ENCODE measurements at places on chromosomes 11 and 22. TPM values are rescaled to one million over a fixed set of nuclear protein-coding genes. Genes with fewer than 3 reads are reported as not detected.
A peak's percentile ranks its signal among the peaks of the same experiment; 100 is the strongest.

DNA sequence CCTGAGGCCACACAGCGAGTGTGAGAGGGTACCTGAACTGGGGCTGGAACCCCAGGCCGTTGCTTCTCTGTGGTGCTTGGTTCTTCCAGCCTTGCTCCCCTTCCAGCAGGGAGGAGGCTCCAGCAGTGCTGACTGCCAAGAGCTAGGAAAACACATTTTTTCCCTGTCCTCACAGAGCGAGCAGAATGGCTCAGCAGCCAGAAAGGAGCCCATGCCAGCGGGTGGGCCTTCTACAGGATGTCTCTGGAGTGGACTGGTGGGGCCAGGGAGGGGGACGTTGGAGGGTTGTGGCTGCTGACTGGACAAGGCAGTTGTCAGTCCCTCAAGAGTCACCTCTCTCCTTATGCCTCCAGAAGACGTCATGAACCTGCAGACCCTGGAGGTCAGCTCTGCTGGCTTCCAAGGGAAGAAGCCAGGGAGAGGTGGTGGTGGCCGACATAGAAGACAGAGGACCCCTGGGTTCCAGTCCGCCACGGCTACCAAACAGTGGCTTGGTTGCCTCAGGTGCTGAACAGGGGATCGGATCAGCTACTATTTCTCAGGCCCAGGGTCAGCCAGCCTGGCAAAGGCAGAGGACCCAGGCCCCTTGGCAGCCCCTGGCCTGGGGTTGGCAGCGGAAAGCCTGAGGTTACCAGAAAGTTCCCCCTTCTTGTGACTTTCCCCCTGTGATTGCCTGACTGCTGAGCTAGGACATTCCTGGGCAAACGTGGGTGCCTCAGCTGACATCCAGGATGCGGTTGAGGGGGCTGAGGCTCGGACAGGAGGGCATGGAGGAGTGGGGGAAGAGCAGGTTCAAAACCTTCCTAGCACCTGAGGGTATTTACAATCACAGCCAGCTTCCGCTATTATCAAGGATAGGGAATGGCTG lies 3.7 kb downstream of the MAFF start:
- DNase-seq = no peak

GRCh38 chr22:23898006-23898974 lies 4.1 kb downstream of the MIF start:
- DNase-seq = peak; percentile 66

GRCh38 chr11:12274056-12274455 lies 103.3 kb upstream of the PARVA start:
- DNase-seq = peak; percentile 5

GRCh38 chr11:120197251-120197891 lies 13.5 kb upstream of the OAF start:
- peak; percentile 22 for DNase-seq

RELA gene
- total RNA-seq = 37.1 TPM

GRCh38 chr22:22031183-22031945 lies 48.8 kb upstream of the TOP3B start:
- no peak for DNase-seq

- DNase-seq = peak; percentile 79
Observed at GRCh38 chr11:3153291-3153861, 11.7 kb downstream of the OSBPL5 start.

TSPAN18 gene
- total RNA-seq = 1.8 TPM

PRR33 gene
- total RNA-seq = 1.4 TPM

GRCh38 chr11:11976481-11977127 lies 31.8 kb downstream of the DKK3 start:
- DNase-seq = peak; percentile 40

- DNase-seq = no peak
Observed at GRCh38 chr11:118903204-118904015, 19.7 kb downstream of the CXCR5 start.

DNA sequence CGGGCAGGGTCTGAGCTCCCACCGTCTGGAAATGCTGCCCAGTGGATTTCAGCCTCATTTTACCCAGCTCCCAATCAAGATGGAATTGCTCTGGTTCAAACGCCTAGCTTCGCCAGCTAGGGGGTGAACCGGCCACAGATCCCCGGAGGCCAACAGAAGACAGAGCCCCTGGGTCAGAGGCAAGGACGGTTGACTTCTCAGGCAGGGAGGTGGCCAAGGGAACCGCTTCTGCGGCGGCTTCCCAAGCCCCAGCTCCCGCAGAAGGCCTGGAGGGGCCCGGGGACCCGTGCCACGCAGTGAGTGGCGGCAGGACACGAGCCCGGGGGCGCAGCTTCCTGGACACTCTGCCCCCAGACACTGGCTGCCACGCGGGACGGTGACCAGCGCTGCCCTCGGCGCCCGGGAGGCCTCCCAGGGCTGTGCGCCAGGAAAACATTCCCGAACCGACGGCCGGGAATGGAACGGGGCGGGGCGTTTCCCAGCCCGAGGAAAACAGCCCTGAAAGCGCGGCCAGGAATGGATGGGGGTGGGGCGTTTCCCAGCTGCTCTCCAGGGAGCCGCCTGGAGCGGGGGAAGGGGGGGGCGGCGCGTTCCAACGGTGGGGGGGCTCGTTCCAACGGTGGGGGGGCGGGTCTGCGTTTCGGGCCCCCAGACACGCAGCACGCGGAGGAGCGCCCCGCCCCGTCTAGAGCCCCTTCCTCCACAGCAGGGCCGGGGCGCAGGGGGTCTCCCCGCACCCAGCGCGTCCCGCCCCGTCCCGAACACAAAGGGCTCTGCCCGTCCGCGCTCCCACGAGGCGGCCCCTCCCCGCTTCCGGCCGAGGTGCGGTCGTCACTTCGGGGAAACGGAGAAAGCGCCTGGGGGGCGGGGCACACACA lies 13.5 kb upstream of the B4GALNT4 start:
- DNase-seq = peak; percentile 89

PATE4 gene
- total RNA-seq = not detected

- peak; percentile 88 for DNase-seq
Observed at GRCh38 chr11:134949121-134950090, 537.4 kb upstream of the B3GAT1 start.

GRCh38 chr11:81987829-81988472 lies 745.7 kb downstream of the FAM181B start:
- DNase-seq = no peak

DNA sequence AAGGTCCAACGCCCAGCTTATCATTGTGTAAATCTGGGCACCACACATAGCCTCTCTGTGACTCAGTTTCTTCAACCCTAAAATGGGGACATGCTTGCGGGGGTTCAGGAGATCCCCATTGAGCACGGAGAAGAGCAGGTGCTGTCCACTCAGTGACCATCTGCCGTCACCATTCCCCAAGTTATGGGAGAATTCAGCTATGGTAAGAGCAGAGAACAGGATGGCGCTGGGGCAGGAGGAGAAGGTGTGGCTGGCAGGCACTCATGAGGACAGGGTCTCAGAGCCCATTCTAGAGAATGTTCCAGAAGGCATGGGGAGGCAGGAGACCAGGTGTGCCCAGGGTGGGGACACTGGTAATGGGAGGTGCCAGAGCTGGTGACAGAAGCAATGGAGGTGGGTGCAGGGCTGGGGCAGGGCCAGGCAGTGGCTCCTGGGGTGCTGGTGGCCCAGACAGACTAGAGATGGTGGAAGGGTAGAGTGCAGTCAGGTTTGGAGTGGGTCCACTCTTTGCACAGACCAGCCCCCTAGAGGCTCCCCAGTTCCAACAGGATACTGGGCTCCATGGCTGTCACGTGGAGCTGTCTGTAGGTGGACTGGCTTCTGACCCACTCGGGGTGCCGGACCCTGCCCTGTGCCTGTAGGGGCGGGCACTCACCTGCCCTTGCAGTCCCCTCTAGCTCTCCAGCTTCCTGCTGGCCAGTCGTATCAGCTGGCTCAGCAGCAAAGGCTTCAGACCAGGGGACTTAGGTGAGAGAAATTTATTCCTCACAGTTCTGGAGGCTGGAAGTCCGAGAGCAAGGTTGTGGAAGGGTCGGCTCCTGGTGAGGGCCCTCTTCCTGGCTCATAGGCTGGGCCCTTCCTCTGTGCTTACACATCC lies 84.7 kb downstream of the CDKN1C start:
- DNase-seq = no peak

- DNase-seq = peak; percentile 50
Observed at GRCh38 chr11:788953-789940, 643 bp downstream of the CEND1 start.

- DNase-seq = no peak
Observed at GRCh38 chr22:29125443-29125778, 52.6 kb downstream of the KREMEN1 start.

DNA sequence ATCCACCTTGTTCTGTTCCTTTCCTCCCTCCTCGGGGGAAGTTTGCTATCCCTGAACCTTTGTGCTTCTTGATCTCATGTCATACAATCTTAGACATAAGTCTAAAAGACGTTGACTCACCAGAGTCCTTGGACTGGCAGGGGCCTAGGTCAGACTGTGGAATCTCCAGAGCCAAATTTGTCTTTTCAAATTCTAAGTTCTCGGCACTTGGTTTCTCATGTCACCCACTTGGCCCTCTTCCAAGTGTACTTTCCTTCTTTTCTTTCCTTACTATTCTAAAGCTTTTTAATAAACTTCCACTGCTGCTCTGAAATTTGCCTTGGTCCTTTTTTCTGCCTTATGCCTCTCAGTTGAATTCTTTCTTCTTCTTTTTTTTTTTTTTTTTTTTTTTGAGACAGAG lies 30.1 kb upstream of the SMPD1 start:
- DNase-seq = no peak

MS4A6A gene
- not detected for total RNA-seq

DNA sequence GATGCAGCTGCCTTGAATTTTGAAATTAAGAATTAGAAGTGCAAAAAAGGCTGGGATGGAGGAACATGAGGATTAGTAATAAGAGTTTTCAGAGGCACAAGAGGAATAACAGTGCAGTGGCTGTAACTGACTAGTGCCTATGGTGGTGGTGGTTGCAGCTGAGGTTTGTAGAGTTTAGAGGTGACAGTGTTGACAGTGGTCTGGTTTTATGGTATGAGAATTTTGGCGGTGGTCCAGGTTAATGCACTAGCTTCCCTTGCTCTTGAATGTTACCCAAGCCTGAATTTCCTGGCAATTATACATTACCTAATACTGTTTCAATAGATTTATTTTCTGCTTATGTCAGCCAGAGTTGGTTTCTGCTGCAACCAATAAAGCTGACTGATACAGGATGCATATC lies 112.8 kb upstream of the C11orf87 start:
- peak; percentile 65 for DNase-seq

RPS19BP1 gene
- 89.9 TPM for total RNA-seq

- no peak for DNase-seq
Observed at GRCh38 chr22:26429458-26430286, 612 bp downstream of the ASPHD2 start.

- DNase-seq = peak; percentile 84
Observed at GRCh38 chr22:30875481-30876215, 92.9 kb downstream of the MORC2 start.

MFNG gene
- total RNA-seq = 0.68 TPM

GRCh38 chr11:57552479-57552878 lies 15.0 kb downstream of the UBE2L6 start:
- DNase-seq = no peak

GRCh38 chr11:124898711-124899110 lies 1.0 kb upstream of the ROBO4 start:
- peak; percentile 82 for DNase-seq

CCDC34 gene
- 3.0 TPM for total RNA-seq

DNA sequence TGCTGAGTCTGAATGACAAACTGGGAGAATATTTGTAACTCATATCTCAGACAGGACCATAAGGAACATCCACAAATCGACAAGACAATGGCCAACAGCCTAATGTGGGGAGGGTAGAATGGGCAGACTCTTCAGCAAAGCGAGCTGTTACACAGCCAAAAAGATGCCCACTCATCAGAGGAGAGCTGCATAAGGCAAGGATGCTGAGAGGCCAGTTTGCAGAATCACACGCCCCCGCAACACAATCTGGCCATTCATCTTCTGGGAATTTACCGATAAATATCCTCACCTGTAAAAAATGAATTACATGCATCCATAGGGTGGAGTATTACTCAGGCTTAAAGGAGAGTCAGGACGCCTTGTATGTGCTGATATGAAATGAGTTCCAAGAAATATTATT lies 57.5 kb upstream of the SLC22A12 start:
- DNase-seq = no peak

DNA sequence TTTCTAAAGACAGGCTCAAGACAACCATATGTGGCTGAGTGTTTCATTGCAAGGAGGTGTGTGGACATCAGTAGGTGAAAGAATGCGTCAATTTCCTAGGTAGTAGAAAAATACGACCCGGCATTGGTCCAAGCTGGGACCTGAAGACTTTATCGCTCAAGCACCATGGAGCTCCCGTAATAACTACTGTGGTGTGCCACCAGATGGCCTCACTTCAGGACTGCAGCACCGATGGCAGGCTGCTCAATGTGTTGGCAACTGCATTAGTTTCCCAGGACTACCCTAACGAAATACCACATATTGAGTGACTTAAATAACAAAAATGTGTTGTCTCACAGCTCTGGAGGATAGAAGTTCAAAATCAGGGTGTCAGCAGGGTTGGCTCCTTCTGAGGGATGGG lies 72.4 kb upstream of the FAT3 start:
- no peak for DNase-seq

GNAZ gene
- total RNA-seq = 11.2 TPM

DNA sequence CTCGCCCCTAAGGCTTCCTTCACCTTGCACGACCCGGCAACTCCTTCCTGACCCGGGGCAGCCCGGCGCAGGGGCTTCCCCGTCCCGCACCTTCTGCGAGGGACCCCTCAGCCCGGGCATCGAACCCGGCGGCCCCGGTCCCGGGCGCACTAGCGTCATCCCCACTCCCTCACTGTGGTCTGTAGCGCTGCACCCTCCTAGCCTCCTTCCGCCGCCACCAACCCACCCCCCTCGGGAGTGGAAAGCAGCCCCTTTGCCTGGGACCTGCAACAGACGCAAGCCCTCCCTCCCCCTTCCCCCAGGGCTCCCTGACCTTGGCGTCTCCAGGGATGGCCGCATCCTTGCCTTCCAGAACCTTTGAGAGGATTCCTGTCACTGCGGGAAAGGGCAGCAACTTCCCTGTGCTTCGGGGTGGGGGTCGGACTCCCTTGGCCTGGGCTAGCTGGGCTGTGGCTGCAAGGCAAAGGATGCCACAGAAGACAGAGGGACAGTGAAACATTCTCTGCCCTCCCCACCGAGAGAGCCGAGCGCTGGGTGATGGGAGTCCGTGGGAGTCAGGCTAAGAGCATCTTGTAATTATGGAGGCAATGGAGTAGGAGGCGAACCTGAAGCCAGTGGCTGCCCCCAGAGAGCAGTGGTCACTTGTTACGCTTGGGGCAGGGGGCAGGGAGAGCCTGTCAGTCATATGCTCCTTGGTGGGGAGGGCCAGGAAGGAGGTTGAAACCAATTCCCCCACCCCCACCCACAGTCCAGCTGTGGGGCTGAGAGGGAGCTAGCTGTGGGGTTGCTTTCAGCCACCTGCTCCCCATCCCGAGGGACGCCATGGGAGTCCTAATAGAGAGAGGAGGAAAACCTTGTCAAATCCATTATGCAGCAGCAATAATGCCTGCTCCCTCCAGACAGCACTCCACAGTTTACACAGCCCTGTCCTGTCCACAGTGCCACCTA lies 920 bp downstream of the TMEM132A start:
- DNase-seq = peak; percentile 27

All from myocyte (in vitro differentiated cells).